Stimulated activated CD4-positive, alpha-beta T cell treated with anti-CD3 and anti-CD28 coated beads, TNF-alpha, amount 100 ng/mL, for 24 hours (primary cell): ENCODE measurements at places on chromosomes 7 and 10.

GRCh38 chr7:148325208-148325607 is 265.4 kb upstream of the C7orf33 start:
- DNase-seq: no peak

GRCh38 chr7:87774690-87775089 is 101.5 kb downstream of the SLC25A40 start:
- no peak for DNase-seq

DNA sequence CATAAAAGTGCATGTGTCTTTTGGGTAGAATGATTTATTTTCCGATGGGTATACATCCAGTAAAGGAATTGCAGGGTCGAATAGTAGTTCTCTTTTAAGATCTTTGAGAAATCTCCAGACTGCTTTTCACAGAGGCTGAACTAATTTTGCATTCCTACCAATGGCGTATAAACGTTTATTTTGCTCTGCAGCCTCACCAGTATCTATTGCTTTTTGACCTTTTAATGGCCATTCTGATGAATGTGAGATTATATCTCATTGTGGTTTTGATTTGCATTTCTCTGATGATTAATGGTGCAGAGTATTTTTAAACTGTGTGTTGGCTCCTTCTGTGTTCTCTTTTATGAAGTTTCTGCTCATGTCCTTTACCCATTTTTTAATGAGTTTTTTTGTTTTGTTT is 1020.1 kb downstream of the NXPH1 start:
- no peak for DNase-seq

GRCh38 chr10:6411436-6411835 is 168.6 kb downstream of the PRKCQ start:
- no peak for DNase-seq

DNA sequence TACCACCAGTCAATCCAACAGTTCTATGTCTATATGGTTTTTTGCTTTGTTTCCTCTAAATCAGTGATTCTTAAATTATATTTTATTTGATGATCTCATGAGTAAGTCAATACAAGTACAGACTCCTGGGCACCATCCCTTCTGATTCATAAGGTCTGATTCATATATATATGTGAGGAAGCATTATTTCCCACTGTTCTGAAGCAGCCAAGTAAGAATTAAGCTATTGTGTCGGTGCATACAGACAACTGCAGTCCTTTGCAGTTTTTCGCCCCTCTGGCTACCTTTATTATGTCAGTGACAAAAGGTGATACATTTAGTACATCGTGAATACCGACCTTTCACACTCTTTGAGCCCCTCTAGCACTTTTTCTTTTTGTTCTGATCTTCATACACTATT is 1079.6 kb upstream of the C7orf33 start:
- no peak for DNase-seq
